ENCODE measurements at places on chromosomes 2 and 18.

- DNase-seq, result no peak
Observed at GRCh38 chr2:6973895-6974545, 56.8 kb downstream of the RNF144A start.

DNA sequence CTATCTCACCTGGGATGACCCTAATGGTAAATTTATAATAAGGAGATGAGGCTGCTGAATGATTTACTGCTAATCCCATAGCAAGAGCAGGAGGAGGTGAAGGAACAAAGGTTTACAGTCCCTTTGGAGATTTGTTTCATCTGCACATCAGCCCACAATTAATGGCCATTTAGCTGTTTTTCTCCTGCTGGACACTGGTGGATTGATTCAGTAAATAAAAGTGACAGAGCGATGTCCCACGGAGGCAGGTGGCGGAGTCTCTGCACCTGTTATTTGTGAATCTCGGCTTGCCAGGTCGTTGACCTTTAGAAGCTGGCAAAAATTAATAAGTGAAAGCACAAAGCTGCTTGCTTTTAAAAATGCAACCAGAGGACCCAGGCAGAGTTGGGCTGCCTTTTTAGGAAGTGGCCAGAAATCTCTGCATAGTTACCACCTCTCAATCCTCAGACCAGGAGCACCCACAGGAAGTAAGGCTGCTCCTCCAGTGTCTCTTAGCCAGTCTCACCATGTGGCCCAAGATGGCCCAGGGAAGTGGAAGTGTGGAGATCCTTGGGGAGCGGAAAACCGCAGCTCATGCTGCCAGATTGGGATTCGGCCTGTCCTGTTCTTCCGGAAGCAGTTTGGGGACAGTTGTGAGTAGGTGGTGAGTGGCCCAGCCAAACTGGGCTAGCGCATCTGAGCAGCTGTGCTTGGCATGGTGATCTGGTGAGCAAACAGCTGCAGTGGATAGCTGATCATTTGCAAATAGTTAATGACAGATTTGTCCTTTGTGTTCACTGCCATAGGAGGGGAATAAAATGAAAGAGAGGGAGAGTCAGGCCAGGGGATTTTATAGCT, 1005.7 kb upstream of the PIK3C3 start:
- DNase-seq, result no peak

GRCh38 chr2:30267161-30267975, 36.0 kb downstream of the LBH start:
- DNase-seq, result no peak

- DNase-seq, result no peak
Observed at GRCh38 chr18:6251084-6251483, 163.6 kb downstream of the L3MBTL4 start.

GRCh38 chr2:239223310-239224198, 177.3 kb downstream of the HDAC4 start:
- DNase-seq, result no peak
